ENCODE measurements at places on chromosomes 1 and 21.

DNA sequence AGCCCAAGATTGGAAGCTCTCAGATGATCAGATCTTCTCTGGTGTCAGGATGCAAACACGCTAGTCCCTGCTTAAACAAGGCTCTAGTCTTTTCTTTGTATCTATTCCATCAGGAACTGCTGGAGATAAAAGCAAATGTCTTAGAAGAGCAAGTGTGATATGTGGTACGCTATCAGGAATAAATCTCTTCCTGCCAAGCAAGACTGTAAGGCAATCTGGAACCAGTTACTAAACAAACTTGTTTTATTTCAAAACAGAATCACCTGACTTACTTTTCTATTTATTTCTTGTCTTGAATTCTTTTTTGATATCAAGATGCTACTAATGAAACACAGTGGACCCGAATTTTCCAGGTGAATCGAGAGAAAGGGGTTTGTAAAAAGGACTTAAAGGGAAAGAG is 139.9 kb upstream of the ZNF644 start:
- no peak for DNase-seq

GRCh38 chr21:35294231-35294898 is 245.3 kb upstream of the RUNX1 start:
- DNase-seq: no peak

GRCh38 chr21:23218667-23219066 is 2220.5 kb downstream of the NCAM2 start:
- DNase-seq: no peak

DNA sequence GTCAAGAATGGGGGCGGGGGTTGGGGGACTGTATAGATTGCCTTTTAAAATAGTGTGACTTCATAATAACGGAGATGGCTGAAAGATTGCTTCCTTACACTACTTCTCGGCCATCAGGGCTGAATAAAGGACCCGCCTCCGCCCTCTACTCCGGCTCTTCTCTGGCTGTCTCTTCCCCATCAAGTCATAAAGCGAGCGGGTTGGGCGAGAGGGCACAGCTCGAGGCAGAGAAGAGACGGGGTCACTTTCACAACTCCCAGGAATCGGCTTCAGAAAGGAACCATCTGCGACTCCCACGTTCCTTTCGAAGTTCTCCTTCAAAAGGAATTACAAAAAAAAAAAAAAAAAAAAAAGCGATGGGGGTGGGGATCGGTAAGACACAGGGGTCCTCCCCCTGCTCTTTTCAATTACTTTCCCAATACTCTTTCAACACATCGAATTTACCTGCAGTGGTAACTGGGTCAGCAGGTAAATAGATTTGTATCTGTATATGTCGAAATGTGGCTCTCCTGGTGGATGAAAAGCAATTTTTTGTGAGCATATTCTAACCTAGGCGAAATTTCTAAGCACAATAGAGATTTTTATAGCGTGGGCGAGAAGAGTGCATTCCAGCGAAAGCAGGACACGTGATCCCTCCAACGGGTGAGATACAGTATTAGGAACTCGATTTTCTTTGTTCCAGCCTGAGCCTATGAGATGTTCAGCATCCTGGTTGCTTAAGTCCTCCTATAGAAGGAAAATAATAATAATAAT is 2.0 kb downstream of the LRRC7 start:
- DNase-seq: no peak

DNA sequence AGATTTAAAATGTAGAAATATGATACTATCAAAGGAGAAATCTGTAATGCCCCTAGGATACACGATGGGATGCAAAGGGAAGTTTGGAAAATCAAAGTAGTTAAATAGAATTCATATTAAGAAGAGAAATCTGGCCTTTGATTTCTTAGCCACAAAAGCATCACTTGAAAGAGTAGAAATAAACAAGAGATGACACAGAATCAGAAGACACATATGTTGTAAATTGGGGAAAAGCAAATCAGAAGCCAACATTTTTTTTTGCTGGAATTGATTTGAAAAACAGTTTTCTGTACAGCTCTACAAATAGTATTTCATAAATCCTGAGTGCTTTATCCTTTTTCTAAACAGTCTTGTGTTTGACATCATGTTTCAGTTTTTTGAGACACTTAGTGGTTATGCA is 12.4 kb upstream of the TNFSF18 start:
- no peak for DNase-seq

DNA sequence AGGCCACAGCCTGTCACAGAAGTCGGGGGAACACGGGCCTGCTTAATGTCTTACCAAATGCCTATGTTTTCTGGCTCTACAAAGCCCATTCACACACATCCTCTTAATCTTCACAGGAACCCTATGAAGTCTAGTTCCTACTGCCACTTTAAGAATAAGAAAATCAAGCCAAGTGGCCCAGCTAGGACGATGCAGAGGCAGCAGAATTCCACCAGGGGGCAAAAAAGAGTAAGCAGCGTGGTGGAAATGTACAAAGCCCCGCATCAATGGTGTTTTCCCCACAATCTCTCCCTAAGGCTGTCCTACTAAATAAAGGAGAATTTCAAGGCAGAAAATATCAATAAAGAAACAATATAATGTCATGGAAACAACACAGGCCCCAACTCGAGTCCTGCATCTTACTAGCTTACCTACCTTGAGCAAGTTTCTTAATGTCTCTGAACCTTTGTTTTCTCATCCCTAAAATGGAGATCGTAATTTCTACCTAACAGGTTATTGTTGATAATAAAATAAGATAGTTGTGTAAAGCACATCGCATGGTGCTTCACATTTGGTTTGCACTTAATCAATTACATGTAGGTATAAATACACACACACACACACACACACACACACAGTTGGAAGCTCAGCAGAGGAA is 21.4 kb downstream of the SEC16B start:
- DNase-seq: no peak

- no peak for DNase-seq
These were observed 140.7 kb upstream of the SPAG17 start for GRCh38 chr1:118325550-118326225.

DNA sequence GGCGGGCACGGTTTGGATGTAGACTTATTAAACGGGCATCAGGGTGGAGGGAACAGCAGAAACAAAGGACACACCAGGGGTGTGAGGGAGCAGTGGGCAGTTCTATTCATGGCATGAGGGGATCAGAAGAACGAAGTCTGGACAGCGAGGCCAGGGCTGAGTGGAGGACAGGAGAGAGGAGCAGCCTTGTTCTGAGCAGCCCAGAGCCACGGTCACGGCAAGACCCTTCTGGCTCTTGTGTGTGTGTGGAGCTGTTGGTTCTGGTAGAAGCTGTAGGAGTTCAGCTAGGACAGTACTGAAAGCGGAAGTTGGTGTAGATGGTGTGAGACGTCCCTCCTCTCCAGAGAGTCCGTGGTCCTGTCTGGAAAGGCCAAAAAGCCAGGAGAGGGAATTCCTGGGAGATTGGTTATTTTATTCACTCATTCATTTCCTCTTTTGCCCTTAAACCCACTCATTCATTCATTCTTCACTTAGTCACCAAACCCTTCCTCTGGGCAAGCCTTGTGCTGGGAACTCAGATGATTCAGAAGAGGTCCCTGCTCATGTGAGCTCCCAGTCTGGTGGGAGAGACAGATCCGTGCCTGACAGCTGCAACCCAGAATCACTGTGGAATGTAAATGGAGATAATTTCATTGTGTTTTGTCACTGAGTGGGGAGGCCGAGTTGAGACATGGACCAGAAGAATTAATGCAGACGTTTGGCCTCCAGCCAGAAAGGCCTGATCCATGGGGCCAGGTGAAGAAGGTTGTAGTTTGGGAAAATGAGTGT is 4.1 kb upstream of the ACOT11 start:
- DNase-seq: no peak

DNA sequence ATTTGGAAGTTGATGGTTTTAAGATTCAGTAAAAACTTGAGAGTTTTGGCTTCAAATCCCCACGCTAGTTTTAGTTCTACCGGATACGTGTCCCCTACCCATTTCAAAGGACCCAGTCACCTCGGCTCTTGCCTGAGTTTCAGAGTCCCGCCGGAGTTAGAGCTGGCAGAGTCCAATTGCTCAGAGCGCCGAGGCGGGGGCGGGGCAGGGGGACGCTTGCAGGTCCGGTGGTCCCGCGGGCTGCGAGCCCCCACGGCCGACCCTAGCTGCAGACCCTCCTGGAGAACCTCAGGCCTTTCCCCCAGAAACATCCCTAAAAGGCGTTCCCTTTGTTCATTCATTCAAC is 765 bp upstream of the VPS45 start:
- DNase-seq: peak; percentile 34

DNA sequence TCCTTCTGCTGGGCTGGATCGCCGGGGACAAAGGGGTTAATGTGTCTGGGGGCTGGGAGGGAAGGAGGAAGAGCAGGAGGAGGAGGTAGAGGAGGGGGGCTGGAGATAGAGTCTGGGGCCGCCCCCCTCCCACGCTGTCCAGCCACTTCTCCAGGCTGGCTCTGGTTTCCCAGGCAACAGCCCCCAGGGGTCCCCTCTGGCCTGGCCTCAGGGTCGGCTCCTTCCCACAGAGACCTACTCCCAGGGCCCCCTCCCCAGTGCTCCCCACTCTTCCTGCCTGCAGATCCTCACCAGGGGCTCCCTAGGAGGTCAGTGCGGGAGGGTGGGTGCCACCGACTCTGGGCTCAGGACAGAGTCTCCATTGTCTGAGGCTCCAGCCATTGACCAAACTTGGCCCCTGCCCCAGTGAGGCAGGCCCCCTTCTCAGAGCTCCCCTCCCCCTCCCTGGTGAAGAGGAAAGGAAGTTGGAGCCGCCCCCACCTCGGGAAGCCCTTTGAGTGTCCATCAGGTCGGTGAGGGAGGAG is 34.1 kb downstream of the ARHGEF10L start:
- no peak for DNase-seq

GRCh38 chr1:26578167-26578566 is 48.6 kb downstream of the RPS6KA1 start:
- DNase-seq: no peak

DNA sequence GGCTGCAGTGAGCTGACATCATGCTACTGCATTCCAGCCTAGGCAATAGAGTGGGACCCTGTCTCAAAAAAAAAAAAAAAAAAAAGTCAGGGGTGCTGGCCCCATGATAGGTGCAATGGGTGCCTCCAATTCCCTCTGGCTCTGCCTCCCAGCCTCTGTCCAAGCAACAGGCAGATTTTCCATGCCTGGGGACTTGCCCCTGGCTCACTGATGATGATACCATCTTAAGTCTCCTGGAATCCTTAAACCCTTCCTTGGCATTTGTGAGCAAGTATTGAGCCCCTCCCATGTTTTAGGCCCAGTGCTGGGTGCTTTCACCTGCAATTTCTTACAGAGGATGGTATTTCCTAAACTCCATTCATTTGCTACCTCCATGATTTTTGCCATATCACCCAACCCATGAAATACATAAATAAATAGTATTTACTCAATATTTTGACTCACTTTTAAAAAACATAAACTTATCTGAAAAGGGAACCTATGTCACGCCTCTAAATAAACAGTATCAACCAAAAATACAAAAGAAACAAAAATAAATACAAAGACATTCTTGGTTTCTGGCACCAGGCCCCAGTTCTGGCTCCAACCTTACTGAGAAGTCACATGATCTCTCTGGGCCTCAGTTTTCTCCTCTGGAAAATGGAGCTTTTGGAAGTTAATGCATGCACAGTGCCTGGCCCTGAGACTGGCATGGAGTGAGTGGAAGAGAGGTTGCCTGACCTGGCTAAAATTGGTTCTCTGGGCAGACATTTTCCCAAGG is 1.5 kb upstream of the ALPL start:
- DNase-seq: no peak

GRCh38 chr21:15843766-15844165 is 114.0 kb downstream of the USP25 start:
- DNase-seq: no peak
